ENCODE measurements at places on chromosomes 4 and X. TPM values are rescaled to one million over a fixed set of nuclear protein-coding genes. Genes with fewer than 3 reads are reported as not detected.

DNA sequence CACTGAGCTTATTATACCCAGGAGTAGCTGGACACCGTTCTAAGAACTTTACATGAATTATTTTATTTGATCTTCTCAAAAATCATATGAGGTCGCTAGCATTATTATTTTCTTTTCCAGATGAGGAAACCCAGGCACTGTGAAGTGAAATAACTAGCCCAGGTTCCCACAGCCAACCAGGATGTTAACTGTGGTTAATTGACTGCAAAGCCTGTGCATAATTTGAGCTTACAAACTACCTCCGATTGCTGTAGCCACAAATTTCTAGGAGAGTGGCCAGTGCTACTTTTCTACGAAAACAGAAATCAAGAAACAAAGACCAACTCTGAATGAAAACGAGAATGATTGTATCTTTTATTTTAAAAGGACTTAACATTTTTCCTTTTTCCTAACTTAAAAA is 27.2 kb downstream of the SPRY1 start:
- no peak for DNase-seq

GRCh38 chr4:188106454-188106853 is 2.9 kb downstream of the TRIML2 start:
- no peak for DNase-seq

DNA sequence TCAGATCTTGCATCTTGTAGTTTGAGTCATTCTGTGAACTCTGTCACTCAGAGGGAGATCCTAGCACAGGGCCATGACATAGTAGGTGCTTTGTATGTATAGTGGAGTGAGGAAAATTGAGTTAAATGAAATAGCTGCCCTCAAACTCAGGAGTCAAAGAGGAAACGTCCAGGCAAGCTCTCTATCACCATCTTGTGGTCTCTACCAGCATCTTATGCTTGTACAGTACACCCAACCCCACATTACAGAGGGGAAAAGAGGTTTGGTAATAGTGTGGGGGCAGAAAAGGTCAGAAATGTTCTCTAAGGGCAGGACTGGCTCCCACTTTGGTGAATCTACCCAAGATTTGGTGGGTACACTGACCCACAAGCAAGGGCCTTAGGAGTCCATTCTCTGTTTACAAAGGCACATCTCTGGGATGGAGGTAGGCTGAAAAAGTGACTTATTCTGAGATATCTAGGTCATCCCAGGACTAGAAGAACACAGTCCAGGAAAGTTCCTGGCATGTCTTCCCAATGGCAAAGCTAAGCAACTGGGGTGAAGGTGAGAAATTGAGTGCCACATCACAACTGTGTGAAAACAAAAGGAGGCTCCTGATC is 131.8 kb downstream of the OR13H1 start:
- DNase-seq = no peak

ARX gene
- total RNA-seq = not detected

UGT2B11 gene
- not detected for total RNA-seq
